ENCODE measurements at places on chromosomes 6 and 20.

GRCh38 chr6:170423030-170423429 lies 116.5 kb downstream of the FAM120B start:
- no peak for DNase-seq

- no peak for DNase-seq
Measured at GRCh38 chr20:47998736-47999135, 213.5 kb upstream of the SULF2 start.

DNA sequence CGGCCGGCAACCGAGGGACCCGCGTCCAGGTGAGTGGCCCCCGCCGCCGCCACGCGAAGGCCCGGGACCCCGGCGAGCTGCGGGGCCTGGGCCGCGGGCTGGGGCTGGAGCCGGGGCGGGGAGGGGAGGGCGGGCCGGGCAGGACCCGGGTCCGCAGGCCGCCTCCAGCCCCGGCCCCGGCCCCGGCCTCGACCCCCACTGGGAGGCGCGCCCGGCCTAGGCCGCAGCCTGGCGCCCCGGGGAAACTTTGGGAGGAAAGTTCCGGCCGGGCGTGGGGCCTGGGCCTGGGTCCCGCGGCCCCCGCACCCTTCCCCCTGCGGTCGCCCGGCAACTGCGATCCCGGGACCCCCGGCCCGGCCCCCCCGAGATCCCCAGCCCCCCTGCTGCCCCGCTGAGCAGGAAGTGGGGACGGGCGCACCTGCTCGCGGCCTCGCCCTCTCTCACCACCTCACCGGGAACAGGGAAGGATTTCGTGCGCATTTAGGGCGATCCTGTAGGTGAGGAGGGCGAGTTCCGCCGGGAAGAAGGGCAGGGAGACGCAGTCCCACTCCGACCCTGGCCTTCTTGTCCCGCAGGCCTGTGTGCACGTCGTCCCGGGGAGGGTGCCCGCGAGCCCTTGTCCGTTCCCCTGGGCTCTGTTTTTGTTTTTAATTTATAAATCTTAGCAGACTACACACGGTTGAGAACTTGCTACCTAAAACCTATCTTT lies 402 bp downstream of the OSBPL2 start:
- DNase-seq, result peak; percentile 45

DNA sequence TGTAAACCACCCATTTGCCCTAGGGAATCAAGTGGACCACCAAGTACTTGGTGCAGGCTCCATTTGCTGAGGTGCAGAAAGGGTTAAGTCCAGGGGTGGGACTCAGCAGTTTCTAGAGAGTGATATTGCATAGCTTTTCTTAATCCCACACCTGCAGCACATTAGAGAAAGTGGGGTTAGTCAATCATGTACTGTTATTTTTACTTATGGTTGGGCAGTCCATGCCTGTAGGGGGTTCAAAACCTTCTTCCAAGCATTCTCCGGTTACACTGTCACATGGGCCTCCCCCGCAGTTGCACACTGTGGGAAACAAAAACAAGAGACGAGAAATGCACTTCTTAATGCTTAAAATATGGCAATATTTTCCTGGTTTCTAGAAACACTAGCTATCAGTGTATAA lies 65.5 kb downstream of the LAMA4 start:
- DNase-seq, result no peak

DNA sequence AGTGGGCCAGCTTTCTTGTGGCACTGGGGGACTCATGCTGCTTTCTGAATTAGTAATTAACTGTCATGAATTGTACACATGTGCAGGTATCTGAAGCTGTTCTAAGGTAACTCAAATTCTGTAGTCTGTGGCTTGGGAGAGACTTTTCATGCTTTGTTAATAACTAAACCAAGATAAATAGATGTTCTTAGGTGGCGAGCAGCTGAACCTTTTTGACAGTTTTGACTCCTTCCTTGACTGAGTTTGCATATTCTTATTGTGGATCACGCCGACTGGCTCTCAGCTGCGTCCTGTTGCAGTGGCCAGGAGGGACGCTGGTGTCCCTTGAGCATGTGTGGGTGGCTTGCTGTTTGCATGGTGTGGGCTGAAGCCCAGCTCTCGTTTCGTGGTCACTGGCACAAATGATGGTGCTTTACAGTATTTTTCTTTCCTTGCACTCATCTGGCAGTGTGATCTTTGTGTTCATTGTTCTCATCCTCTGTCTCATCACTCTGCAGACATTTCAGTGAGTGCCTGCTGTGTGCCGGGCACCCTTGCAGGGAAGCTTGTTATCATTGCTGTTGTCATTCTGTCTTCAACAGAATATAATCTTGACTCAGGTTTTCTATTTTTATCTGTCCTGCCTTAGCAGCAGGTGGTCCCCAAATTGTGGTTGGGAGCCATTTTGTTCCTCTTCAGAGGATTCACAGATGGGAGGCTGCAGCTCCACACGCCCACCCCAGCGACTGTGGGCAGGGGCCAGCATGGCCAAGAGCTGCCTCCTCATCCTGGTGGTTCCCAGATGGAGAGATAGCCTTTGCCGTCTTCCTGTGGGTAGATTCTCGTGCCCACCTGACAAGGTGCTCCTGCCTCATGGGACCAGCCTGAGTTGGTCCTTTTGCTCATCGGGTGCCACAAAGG lies 39.6 kb downstream of the DUSP22 start:
- no peak for DNase-seq

- DNase-seq, result no peak
Measured at GRCh38 chr6:152110886-152111820, 303.7 kb downstream of the ESR1 start.

GRCh38 chr6:161548713-161549296 lies 274.9 kb upstream of the AGPAT4 start:
- DNase-seq, result no peak

Measured in epithelial cell of esophagus (primary cell).